ENCODE measurements at places on chromosomes 11 and 22.

- peak; percentile 83 for DNase-seq
These were observed at the start of gene THY1 for GRCh38 chr11:119422809-119423508. Gene THY1, minus strand, starts transcription at chr11:119423172. Its CDS starts 2,267 bp downstream, at chr11:119420905.

GRCh38 chr11:47991266-47991830, 11.0 kb downstream of the PTPRJ start:
- DNase-seq, result no peak

GRCh38 chr11:69480547-69481392, 693 bp upstream of the LINC01488 start:
- no peak for DNase-seq

GRCh38 chr22:48445113-48445827, 1382.4 kb downstream of the BRD1 start:
- peak; percentile 47 for DNase-seq

DNA sequence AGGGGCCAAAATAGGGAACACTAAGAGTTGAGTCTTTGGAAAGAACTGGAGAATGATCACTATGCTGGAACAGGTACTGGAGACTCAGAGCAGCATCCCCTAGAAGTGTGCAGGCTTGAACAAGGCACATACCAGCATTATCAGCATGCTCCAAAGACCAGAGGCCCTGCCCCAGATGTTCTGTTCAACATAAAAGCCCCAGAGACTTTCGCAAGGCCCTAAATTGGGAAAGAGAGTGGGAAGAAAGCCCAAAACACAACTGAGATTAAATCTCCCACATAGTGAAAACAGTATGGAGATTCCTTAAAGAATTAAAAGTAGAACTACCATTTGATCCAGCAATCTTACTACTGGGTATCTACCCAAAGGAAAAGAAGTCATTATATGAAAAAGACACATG, 9.4 kb downstream of the CNGA4 start:
- no peak for DNase-seq

DNA sequence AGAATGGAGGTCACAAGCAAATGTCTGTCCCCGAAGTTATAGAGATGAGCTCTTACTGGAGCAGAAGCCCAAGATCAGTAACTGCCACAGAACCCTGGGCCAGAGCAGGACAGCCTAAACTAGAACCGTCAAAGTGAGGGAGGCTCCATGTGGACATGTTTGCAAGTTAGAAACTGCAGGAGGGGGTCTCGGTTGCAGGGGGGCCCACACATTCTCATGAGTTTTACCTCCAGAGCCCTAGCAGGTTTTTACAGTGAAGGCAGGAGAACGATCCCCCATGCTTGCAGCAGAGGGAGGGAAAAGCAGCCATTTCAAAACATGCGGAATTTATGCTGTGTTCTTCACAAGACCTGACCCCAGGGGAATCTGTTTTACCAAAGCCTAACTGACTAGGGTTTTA, 133.5 kb upstream of the B3GAT1 start:
- DNase-seq, result no peak

DNA sequence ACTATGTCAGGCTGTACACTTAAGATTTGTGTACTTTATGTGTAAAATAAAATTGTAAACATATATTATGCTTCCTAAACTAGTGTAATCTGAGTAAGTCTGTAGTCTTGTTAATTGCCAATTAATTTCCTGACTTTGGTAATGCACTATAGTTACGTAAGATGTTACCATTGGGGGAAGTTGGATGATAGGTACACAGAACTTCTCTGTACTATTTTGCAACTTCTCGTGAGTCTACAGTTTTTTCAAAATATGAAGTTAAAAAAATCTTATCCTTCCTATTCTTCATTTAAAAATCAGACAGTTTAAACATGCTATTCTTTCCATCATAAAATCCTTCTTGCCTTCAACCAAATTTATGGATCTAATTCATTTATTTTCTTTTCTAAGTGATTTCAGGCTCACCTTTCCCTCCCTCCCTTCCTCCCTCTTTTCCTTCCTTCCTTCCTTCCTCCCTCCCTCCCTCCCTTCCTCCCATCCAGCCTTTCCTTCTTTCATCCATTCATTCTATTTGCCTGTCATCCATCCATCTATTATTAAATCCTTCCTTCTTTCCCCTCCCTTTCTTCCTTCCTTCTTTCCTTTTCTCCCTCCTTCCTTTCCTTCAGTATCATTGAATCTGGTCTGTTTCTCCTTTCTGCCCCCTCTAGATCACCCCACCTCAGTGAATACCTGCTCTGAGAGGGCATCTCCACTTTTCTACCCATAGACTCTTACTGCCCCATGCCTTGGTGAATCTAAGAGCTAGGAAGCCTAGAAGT, 22.1 kb upstream of the ASCC2 start:
- DNase-seq, result no peak

Data from posterior cingulate gyrus (tissue), 11 donors.